Mesangial cell (primary cell): ENCODE measurements at places on chromosomes 4 and X. TPM values are rescaled to one million over a fixed set of nuclear protein-coding genes. Genes with fewer than 3 reads are reported as not detected.

The SERPINA7 gene
- total RNA-seq, result not detected in 2 replicates

The EIF1AX gene
- 16.9 and 29.2 TPM in 2 replicates for total RNA-seq

The ERAS gene
- not detected in 2 replicates for total RNA-seq

The TAF7L gene
- total RNA-seq, result under 0.01 and 0.33 TPM in 2 replicates

The GABRE gene
- 0.65 and 3.2 TPM in 2 replicates for total RNA-seq

The RAI2 gene
- total RNA-seq, result under 0.01 and 0.13 TPM in 2 replicates

The NPY2R gene
- total RNA-seq, result not detected in 2 replicates

The PPARGC1A gene
- total RNA-seq, result 0.33 and 4.2 TPM in 2 replicates

The UXT gene
- total RNA-seq, result 96.2 and 121 TPM in 2 replicates

The SPON2 gene
- total RNA-seq, result 17.1 and 83.5 TPM in 2 replicates

The METAP1 gene
- 35.9 and 50.0 TPM in 2 replicates for total RNA-seq

The MAGEA4 gene
- not detected in 2 replicates for total RNA-seq

The OPRPN gene
- not detected in 2 replicates for total RNA-seq

The PPP1R3F gene
- 1.5 and 9.5 TPM in 2 replicates for total RNA-seq

The INTU gene
- total RNA-seq, result 1.5 and 2.3 TPM in 2 replicates

The SLC25A43 gene
- 12.5 and 14.8 TPM in 2 replicates for total RNA-seq

The MAGEA2 gene
- not detected in 2 replicates for total RNA-seq

The UCP1 gene
- not detected in 2 replicates for total RNA-seq

The PRRG3 gene
- not detected in 2 replicates for total RNA-seq

The NOX1 gene
- total RNA-seq, result not detected in 2 replicates

The CCDC120 gene
- 3.1 and 10.0 TPM in 2 replicates for total RNA-seq

The CLIC2 gene
- not detected in 2 replicates for total RNA-seq

The CD38 gene
- total RNA-seq, result under 0.01 and 0.38 TPM in 2 replicates

The SSX4B gene
- total RNA-seq, result not detected in 2 replicates

The SSX2 gene
- not detected in 2 replicates for total RNA-seq

The HAND2 gene
- not detected in 2 replicates for total RNA-seq

The CXCL1 gene
- 30.3 and 35.5 TPM in 2 replicates for total RNA-seq
